Mesangial cell (primary cell): ENCODE measurements at places on chromosomes 11 and 22. TPM values are rescaled to one million over a fixed set of nuclear protein-coding genes. Genes with fewer than 3 reads are reported as not detected.

NTM gene
- 21.0 and 48.8 TPM in 2 replicates for total RNA-seq

WBP2NL gene
- 0.38 TPM in 1 of 2 replicates, not detected in the other for total RNA-seq

GGTLC3 gene
- total RNA-seq = not detected in 2 replicates

TRIM49B gene
- total RNA-seq = not detected in 2 replicates

KCTD21 gene
- total RNA-seq = 9.8 and 15.5 TPM in 2 replicates

KCNQ1OT1 gene
- total RNA-seq = 0.49 and 1.6 TPM in 2 replicates

SEPTIN3 gene
- 0.16 and 0.38 TPM in 2 replicates for total RNA-seq

TRIM51 gene
- total RNA-seq = not detected in 2 replicates

QSER1 gene
- 13.1 and 17.1 TPM in 2 replicates for total RNA-seq

TSGA10IP gene
- total RNA-seq = not detected in 2 replicates

PATE2 gene
- total RNA-seq = not detected in 2 replicates

OR51B4 gene
- total RNA-seq = not detected in 2 replicates

C11orf65 gene
- total RNA-seq = 0.13 and 1.6 TPM in 2 replicates

GLB1L2 gene
- total RNA-seq = 6.2 and 9.4 TPM in 2 replicates

TMA7B gene
- total RNA-seq = not detected in 2 replicates

GGT5 gene
- 7.2 and 12.9 TPM in 2 replicates for total RNA-seq

KCTD14 gene
- total RNA-seq = 8.5 and 8.6 TPM in 2 replicates

TPBGL gene
- 0.33 and 0.63 TPM in 2 replicates for total RNA-seq

SESN3 gene
- total RNA-seq = 2.9 and 10.0 TPM in 2 replicates

PTPRCAP gene
- 0.25 and 1.8 TPM in 2 replicates for total RNA-seq

APOL3 gene
- 1.4 and 3.4 TPM in 2 replicates for total RNA-seq

MTFP1 gene
- total RNA-seq = 15.5 and 75.1 TPM in 2 replicates

CBLIF gene
- not detected in 2 replicates for total RNA-seq

CDC42EP1 gene
- 138 and 149 TPM in 2 replicates for total RNA-seq

ACR gene
- not detected in 2 replicates for total RNA-seq

OR8D4 gene
- total RNA-seq = not detected in 2 replicates

TP53AIP1 gene
- not detected in 2 replicates for total RNA-seq

HPX gene
- 0.38 and 0.65 TPM in 2 replicates for total RNA-seq

PAMR1 gene
- total RNA-seq = 2.4 and 10.0 TPM in 2 replicates

PANX3 gene
- not detected in 2 replicates for total RNA-seq

GPHA2 gene
- not detected in 2 replicates for total RNA-seq

TMEM109 gene
- 71.0 and 107 TPM in 2 replicates for total RNA-seq

OR51E2 gene
- total RNA-seq = not detected in 2 replicates

ARCN1 gene
- total RNA-seq = 82.3 and 105 TPM in 2 replicates

OR4D5 gene
- total RNA-seq = not detected in 2 replicates

FAM83F gene
- total RNA-seq = 0.16 and 0.38 TPM in 2 replicates

GLB1L3 gene
- total RNA-seq = 0.16 and 0.63 TPM in 2 replicates

HORMAD2 gene
- 0.51 TPM in 1 of 2 replicates, not detected in the other for total RNA-seq

DGCR6 gene
- total RNA-seq = 0.33 and 1.1 TPM in 2 replicates

IL18BP gene
- total RNA-seq = 1.5 and 2.8 TPM in 2 replicates

CDPF1 gene
- total RNA-seq = 15.0 and 17.9 TPM in 2 replicates

SYT9 gene
- total RNA-seq = not detected in 2 replicates

MS4A3 gene
- total RNA-seq = not detected in 2 replicates

MPZL2 gene
- 0.16 and 3.8 TPM in 2 replicates for total RNA-seq

IGLL5 gene
- not detected in 2 replicates for total RNA-seq

GPR83 gene
- total RNA-seq = not detected in 2 replicates

OR5L2 gene
- not detected in 2 replicates for total RNA-seq

FOLR1 gene
- total RNA-seq = 0.49 and 17.1 TPM in 2 replicates

MYO7A gene
- 0.13 and 0.16 TPM in 2 replicates for total RNA-seq

NCAM1 gene
- total RNA-seq = 9.4 and 20.0 TPM in 2 replicates

ART5 gene
- total RNA-seq = 3.0 TPM in 1 of 2 replicates, not detected in the other

YPEL1 gene
- 3.3 and 5.3 TPM in 2 replicates for total RNA-seq

UBQLN3 gene
- total RNA-seq = not detected in 2 replicates

ZC3H12C gene
- 5.5 and 10.5 TPM in 2 replicates for total RNA-seq

SLC22A6 gene
- not detected in 2 replicates for total RNA-seq
